T1000 (cell line): ENCODE measurements at places on chromosomes 5 and 9.

DNA sequence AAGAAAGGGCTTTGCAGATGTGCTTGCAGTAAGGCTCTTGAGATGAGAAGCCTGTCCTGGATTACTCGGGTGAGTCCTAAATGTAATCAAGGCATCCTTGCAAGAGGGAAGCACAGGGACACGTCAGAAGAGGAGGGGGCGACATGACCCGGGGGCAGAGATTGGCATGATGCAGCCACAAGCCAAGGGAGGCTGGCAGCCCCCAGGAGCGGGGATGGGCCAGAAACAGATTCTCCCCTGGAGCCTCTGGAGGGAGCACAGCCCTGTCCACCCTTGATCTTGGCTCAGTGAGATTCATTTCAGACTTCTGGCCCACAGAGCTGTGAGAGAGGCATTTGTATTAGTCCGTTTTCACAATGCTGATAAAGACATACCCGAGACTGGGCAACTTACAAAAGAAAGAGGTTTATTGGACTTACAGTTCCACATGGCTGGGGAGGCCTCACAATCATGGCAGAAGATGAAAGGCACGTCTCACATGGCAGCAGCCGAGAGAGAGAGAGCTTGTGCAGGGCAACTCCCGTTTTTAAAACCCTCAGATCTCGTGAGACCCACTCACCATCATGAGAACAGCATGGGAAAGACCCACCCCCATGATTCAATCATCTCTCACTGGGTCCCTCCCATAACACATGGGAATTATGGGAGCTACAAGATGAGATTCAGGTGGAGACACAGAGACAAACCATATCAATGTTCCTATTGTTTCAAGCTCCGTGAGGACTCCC is 76.1 kb downstream of the ADAMTS2 start:
- DNase-seq = no peak

- DNase-seq = no peak
These were observed 121.4 kb downstream of the GNAQ start for GRCh38 chr9:77910194-77910621.

DNA sequence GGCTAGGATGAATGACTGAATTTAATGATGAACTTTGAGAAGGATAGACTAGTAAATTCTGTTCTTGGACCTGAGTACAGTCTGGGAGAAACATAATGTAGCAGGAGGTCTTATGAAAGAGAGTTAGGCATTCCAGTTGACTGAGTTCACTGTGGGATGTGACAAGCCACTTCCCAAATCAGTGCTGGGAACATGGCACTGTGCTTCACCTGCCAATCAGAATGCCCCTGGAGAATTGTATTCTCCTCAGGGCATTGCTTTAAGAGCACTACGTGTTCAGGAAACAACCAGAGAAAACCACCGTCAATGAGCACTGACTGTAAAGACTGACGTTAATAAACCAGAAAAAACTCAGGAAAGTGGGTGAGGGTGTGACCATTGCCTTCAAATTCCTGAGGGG is 1.2 kb downstream of the CCDC107 start:
- DNase-seq = peak; percentile 26

DNA sequence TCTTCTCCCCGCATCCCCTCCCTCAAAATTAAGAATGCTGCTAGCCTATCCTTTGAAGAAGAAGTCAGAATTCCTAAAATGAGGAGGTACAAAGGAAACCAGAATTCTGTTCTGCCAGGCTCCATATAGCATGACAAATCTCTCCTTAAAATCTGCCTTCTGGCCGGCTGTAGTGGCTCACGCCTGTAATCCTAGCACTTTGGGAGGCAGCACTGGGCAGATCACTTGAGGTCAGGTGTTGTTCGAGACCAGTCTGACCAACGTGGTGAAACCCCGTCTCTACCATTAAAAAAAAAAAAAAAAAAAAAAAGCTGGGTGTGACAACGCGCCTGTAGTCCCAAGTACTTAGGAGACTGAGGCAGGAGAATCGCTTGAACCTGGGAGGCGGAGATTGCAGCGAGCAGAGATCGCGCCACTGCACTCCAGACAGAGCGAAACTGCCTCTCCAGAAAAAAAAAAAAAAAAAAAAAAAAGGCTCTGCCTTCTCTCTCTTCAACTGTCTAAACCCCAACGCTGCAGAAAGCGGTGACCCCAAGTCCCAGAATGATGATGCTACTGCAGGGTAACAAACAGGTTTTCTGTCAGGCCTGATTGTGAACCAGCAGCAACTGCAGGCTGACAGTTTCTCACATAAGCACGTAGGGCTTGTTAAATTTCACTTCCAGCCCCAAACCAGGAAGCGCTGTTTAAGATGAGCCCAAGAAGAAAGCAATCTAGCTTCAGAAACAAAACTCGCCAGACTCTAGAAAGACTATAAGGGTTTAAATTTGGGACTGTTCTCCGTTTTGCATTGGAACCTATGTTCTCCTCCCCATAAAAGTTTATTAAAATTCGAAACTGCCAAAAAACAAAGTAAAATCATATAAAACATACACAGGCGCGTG is 963 bp upstream of the CAST start:
- no peak for DNase-seq

DNA sequence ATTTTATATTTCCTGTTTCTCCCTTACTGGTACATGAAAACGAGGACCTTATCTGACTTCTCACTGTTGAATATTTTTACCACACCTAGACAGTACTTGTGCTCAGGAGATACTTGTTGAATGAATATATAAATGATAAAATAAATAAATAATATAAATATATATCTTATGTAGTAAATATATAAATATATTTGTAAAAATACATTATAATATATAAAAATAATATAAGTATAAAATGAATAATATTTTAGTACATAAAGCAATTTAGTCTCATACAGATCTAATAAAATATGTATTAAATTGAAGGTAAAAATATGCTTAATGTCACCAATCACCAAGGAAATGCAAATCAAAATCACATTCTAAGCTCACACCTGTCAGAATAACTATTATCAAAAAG is 360.6 kb downstream of the EFNA5 start:
- no peak for DNase-seq
